Large intestine (tissue), 12 donors: ENCODE measurements at places on chromosomes 4 and X. TPM values are rescaled to one million over a fixed set of nuclear protein-coding genes. Genes with fewer than 3 reads are reported as not detected.

Gene ADH6
- polyA plus RNA-seq: 2.8 TPM

Gene NPNT
- 163 TPM for polyA plus RNA-seq

Gene FRG2
- not detected for polyA plus RNA-seq

Gene RNF212
- polyA plus RNA-seq: 1.8 TPM
